Kidney tubule cell (primary cell): ENCODE measurements at places on chromosomes 11 and 22.
A peak's percentile ranks its signal among the peaks of the same experiment; 100 is the strongest.

- DNase-seq: peak; percentile 15
Measured at GRCh38 chr22:21947040-21948014, 5.3 kb downstream of the PPM1F start.

- no peak for DNase-seq
Measured at GRCh38 chr11:133541021-133541719, 8.9 kb upstream of the OPCML start.

DNA sequence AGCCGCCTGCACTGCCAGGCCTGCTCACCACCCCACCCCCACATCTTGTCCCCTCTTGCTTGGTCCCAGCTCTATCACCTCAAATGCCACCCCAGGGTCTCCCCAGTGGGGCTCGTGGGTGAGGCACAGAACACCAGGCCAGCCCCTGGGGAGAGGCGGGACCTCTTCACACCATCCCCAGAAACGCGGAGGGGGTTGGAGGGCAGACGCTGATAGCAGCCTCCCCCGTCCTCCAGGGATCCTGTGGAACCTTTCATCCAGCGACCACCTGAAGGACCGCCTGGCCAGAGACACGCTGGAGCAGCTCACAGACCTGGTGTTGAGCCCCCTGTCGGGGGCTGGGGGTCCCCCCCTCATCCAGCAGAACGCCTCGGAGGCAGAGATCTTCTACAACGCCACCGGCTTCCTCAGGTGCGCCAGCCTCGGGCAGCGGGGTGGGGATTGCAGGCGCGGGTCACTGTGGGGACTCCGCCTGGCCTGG lies 5.8 kb downstream of the PKP3 start:
- DNase-seq: no peak

DNA sequence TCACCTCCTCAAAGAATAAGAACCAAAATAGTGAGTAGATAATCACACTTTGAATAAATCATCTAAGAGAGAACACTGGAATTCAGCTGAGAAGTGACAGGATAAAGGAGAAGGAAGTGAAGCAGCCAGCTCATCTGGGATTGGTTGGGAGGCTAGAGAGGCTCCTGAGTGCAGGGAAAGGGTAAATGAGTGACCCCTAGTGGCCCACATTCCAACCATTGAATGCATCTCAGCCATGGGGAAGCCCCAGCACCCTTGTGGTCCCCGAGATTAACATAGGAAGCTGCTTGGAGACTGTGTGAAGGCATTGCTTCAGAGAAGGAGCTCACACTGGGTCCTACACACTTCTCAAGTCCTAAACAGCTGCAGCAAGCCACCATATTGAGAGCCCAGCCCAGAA lies 82.3 kb downstream of the JRKL start:
- DNase-seq: no peak

DNA sequence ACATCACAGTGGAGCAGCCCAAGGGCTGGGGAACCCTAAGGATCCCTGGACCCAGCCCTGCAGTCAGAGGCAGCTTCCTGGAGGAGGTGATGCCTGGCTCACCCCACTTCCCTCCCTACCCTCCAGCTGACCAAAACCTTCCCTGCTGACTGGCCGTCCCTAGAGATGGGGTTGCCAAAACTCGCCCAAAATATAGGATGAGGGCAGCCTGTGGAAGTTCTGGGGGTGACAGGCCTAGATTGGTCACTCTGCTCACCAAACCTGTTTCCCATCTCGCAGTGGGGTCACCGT lies 35.0 kb upstream of the PPARA start:
- no peak for DNase-seq
